ENCODE measurements at places on chromosomes 4 and X.

GRCh38 chrX:150635952-150636351 is 57.2 kb upstream of the MTMR1 start:
- DNase-seq: no peak

- DNase-seq: no peak
Measured at GRCh38 chr4:76601791-76602190, 166.8 kb downstream of the SHROOM3 start.

DNA sequence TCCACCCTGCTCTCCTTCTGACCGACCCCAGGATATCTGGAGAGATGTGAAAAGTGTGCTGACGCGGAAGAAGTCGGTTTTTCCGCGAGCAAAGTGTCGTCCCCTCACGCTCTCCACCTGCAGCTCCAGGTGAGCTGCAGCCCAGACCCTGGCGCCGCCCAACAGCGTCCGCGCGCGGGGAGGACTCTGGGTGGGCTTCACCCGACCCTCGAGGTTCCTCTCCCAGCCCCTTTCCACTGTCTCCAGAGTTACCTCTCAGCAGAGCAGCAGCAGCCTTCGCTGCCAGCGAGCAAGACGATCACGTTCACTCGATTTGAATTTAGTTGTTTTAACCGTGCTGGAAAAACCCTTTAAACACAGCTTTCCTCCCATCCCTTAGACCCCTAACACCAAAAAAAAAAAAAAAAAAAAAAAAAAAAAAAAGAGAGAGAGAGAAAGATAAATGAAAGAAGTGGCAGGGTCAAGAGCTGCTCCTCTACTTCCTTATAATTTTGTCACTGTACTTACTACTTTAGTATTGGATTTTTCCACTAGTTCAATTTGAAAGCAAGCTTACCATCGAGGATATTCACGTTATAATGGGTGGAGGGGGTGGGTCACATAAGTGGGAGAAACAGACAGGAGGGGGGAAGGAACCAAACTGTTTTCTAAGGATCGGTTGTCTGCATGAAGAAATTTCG is 758 bp upstream of the NR3C2 start:
- no peak for DNase-seq

DNA sequence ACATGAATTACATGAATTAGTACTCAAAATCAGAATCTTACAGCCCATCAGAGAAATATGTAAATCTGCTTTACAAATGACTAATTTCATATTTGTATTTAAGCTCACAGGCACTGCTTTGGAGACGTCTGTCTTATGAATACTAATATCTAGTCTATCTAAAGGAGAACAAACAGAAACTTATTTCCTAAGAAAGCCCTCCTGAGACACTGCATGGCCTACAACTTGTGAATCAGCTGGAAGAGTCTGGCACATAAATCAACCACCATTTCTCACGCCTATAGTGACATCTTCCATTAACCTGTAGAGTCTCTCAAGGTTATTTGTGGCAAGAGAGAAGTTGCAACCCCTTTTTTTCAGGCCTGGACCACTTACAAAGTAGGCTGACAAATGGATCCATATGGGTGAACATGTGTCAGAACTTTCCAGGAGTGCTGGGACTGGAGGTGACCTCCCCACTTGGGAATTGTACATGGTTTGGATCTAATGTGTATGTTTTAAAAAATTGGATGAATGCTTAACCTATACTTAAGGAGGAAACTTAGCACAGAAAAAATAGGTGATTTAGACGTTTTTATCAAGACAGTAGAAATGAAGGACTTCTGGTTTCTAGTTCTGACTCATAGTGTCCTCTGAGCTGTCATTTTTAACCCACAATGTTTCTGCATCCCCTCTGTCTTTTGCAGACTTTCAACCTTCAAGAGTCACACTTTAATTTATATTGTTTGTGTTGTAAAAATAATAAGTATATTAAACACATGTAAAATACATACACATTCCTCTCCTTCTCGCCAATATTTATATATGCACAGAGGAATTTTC is 83.2 kb upstream of the ARHGAP24 start:
- no peak for DNase-seq

GRCh38 chrX:9846631-9847030 is 60.4 kb downstream of the SHROOM2 start:
- DNase-seq: no peak

GRCh38 chrX:103338663-103339062 is 8.6 kb downstream of the TCEAL7 start:
- no peak for DNase-seq

- no peak for DNase-seq
Measured at GRCh38 chr4:111359602-111360001, 736.7 kb upstream of the PITX2 start.

DNA sequence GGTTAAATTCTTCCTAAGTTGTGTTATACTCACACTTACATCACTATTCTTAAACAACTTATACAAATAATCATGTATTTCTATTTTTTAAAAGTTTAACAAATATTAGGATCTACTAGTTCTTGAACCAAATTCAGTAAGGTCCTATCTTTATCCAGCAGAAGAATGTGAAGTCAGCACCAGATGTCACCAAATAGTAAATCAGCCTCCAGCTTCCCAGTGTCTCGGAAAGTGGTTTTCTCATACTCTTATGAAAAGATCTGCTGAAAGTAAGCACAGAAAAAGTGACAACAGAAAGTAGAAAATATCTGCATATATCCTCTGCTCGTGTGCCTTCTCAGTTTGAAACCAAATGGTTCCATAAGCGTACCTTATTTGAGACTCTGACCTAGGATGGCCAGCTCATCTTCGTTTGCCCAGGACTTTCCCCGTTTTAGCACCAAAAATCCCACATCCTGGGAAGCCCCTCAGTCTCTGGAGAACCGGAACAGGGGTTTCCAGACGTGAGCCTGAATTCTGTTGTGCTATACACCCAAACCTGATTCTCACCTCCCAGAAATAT is 98.0 kb upstream of the DCLK2 start:
- DNase-seq: no peak

- DNase-seq: no peak
Measured at GRCh38 chrX:92270936-92271855, 492.0 kb downstream of the PCDH11X start.

DNA sequence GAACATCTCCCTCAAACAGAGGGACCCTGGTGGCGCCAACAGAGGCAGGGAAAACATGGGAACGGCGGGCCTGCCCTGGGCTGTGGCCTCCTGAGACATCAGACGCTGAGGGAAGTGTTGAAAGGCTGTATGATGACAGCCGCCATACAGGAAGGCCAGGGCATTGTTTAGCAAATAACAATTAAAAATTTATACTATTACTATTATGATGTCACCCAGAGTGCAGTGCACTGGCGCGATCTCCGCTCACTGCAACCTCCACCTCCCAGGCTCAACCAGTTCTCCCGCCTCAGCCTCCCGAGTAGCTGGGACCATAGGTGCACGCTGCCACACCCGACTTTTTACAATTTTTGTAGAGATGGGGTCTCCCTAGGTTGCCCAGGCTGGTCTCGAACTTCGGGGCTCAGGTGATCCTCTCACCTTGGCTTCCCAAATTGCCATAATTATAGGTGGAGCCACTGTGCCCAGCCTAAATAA is 54.6 kb downstream of the CPZ start:
- no peak for DNase-seq

GRCh38 chr4:77188498-77189220 is 31.7 kb downstream of the CCNG2 start:
- DNase-seq: no peak

DNA sequence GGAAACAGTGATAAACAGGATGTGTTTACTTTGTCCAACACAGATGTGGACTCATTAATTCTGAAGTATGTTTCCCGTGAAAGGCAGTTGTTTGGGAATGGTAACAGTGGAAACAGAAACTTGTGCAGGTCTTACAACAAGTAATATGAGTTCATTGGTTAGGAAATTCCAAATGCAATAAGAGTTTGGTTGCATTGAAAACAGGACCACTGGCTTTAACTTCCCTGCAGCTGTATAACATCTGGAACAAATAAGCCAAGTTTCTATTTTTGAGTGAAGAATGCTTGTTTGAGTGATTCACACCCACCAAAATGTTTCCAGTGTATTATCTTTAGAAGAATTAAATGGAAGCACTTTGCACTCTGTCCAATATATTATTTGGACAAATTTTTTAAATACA is 82.4 kb upstream of the BMP3 start:
- no peak for DNase-seq

- peak; percentile 93 for DNase-seq
Measured at GRCh38 chrX:47556045-47556623, 4.9 kb upstream of the ARAF start.

- DNase-seq: no peak
Measured at GRCh38 chr4:4406455-4407298, 19.8 kb downstream of the NSG1 start.

DNA sequence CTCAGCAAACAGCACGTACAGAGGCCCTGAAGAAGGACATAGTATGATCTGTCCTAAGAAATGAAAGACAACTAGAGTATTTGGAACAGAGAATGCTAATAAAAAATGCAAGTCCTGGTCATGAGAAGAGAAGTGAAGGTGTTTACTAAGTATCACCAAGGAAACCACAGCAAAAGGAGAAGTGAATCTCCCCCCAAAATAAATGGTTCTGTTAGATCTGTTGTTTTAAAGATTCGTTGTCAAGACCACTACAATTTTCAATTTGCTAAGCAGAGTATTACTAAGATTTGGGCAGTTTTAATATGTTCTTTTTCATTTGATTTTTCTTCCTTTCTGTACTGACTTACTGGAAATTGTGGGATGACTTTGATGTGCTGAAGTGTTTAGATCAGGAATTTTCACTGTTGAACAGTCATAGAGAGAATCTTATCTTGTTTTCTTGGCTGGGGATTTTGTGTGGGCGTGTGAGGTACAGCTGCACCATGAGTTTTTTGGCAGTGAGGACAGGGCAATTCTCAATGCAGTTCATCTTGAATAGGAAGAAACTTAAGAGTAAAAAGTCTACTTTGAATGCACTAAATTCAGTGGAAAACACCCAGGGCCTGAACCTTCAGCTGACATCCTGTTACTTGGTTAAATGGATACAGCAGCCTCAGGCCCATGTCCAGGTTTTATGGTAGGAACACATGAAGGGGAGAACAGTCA is 132.2 kb downstream of the STIM2 start:
- DNase-seq: no peak

DNA sequence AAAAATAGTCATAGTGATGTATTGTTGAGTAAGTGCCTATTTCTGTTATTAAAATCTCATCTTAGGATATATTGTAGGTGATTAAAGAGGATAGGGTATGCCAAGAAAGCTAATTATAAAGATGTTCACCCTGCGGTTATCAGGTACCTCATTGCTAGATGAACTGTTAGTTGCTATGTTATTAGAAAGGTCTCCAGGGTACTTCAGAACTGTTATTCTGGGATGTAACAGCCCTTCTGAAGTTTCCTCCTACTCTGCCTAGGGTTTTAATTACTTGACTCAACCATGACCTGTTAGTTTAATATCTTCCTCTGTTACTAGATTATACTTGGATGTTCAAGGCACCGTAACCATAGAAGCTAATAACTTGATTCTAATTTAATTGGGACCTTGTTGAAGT is 15.4 kb downstream of the TMPRSS11E start:
- DNase-seq: no peak

DNA sequence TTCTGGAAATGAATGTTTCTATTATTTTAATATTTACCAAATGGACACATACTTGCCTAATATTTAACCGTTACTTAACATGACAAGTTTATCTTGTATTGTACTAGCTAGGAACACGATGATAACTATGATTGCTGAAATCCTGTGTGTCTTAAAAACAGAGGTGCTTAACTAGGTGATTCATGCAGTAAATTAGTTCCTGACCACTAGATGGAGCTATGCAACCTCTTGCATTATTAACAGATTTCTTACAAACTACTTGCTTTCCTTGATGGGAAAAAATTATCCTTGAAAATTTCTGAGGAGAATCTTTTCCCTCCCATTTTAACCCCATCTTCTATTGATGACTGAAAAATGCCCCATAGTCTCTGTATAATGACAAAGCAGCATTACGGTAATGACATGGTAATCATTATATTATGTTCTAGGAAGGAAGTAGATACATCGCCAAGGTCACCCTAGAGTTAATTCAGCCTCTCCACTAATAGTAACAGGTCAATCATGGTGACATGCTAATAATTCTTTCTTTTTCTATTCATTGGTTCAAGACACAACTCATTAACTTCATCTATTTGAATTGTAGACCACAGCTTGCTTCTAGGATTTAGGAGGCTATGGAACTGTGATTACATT is 844.2 kb downstream of the RAPGEF2 start:
- DNase-seq: no peak

DNA sequence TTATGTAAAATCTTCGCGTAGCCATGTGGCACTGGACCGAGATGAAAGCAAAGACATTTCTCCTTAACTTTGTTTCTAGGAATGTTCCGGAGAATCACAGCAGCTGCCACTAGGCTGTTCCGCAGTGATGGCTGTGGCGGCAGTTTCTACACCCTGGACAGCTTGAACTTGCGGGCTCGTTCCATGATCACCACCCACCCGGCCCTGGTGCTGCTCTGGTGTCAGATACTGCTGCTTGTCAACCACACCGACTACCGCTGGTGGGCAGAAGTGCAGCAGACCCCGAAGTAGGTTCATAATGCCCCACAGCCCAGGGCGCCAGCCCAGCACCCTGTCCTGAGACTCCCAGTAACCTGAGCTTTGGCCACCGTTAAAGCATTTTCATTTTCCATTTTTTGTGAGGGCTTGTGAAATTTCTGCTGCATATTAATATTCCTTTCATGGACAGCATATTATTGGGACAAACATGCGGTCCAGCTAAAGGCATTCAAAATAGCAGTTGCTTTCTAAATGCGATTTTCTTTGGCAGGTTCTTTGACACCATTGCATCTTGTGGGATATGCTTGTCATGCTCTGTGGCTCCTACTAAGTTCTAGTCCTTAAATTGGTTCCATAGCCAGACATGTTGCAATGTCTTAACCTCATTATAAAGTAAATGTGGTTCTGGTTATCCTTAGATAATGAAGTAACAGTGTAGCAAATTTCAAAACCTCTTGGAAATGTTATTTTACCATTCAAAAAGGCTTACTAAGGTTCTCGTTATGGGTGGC is 49.1 kb upstream of the MSANTD1 start:
- no peak for DNase-seq

GRCh38 chrX:13307041-13307440 is 12.8 kb downstream of the ATXN3L start:
- no peak for DNase-seq

GRCh38 chr4:42637867-42638266 is 19.0 kb downstream of the ATP8A1 start:
- no peak for DNase-seq

DNA sequence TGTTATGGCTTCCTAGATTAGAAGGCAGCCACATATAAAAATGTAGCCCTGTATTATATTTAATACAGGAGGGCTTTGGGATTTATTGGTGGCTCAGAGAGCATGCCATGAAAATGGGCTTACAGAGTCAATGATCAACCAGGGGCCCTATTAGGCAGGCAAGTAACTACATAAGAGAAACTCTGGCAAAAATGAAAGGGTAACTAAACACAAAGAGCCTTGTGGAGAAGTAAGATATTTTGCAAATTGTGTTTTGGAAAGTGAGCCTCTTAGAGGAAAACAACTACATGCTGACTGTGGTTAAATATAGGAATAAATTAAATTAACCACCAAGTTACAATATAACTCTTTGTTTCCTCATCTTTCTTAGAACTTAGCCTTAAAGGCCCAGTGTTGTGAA is 5.5 kb downstream of the SAT1 start:
- DNase-seq: no peak

Measured in activated CD8-positive, alpha-beta memory T cell treated with anti-CD3 and anti-CD28 coated beads, Interleukin-2, amount 10 ng/mL, durations not matched to agents 7 days and 5 days (primary cell).